ENCODE measurements at places on chromosomes 12 and 14.

- no peak for DNase-seq
Observed at GRCh38 chr12:130988751-130989150, 35.0 kb downstream of the ADGRD1 start.

- no peak for DNase-seq
Observed at GRCh38 chr12:44696542-44696941, 179.6 kb downstream of the NELL2 start.

GRCh38 chr12:47218191-47218654 lies 138.5 kb upstream of the AMIGO2 start:
- no peak for DNase-seq

DNA sequence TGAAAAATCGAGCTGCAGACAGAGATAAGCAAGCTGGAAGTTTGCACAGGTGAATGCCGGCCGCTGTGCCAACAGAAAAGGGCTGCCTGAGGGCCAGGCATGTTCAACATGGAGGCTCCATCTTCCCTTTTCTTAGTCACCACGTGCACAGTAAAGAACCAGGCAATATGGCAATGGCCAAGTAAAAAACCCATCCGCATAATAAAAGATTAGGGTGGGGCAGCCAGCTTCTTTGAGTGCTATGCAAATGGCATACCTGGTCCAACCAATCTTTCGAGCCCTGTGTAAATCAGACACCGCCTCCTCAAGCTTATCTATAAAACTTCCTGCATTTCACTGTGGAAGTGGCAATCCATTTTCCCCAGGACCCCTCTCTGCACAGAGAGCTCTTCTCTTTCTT lies 16.7 kb downstream of the PNP start:
- no peak for DNase-seq

GRCh38 chr14:33229269-33229929 lies 290.7 kb downstream of the NPAS3 start:
- DNase-seq = no peak

DNA sequence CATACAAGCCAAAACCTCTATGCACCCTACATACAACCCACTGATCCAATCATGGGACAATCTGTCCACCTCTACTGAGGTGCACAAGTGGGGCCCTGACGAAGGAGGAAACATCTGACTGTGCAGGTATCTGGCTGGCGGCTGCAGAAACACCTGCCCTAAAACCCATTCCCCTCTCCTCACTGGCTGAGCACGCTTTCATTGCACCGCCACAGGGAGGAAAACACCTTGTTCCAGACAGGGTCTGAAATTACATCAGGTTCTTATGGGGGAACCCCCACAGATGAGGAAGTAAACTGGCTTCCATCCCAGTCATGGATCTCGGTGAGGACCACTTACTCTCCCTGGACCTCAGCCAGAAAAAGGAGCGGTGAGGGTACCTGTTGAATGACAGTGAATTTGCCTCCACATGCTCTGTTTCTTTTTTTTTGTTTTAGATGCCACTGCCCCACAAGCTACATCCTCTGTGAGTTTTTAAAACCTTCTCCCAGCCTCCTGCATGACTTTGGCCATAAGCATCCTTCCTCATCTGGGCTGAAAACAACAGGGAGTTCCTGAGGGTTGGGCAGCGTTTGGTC lies 23.8 kb upstream of the DGLUCY start:
- no peak for DNase-seq

All from stimulated activated CD4-positive, alpha-beta T cell treated with anti-CD3 and anti-CD28 coated beads, Interleukin-12 subunit alpha, Interleukin-12 subunit beta, amount 100 ng/mL, for 48 hours (primary cell).